Activated naive CD4-positive, alpha-beta T cell treated with anti-CD3 and anti-CD28 coated beads for 36 hours (primary cell): ENCODE measurements at places on chromosomes 16 and 17.

- H3K27ac ChIP-seq, result no peak overlapping the region
- no peaks in the 10 kb centered on the region for H3K27me3 ChIP-seq
- no peak overlapping the region for H3K4me3 ChIP-seq
- H3K4me1 ChIP-seq, result peaks cover 21% of the 10 kb centered on the region
- peaks cover 19% of the 10 kb centered on the region for H3K36me3 ChIP-seq
Observed at GRCh38 chr17:72714357-72714966, 378.0 kb downstream of the SLC39A11 start.

- no peak overlapping the region for H3K27ac ChIP-seq
- H3K27me3 ChIP-seq, result no peaks in the 10 kb centered on the region
- H3K36me3 ChIP-seq, result peaks cover 17% of the 10 kb centered on the region
- peaks cover 23% of the 10 kb centered on the region for H3K4me1 ChIP-seq
Observed at GRCh38 chr17:75514919-75515495, 330 bp downstream of the CASKIN2 start.

DNA sequence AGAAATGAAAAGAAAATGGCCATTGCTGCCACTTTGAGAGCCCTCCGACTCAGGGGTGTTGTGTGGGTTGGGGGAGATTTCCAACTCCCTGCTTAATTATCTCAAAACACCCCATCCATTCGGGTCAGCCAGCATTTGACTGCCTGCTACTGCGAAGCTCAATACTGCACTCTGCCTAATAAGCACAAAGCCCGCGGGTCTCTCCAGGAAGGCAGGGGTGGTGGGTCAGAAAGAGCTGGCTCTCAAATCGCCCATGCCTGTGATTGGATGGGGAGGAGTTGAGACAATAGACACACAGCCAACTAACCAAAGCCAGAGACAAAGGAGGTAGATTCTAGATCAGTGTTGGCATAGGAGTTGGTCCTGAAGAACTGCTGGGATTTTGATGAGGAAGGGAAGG lies 2.3 kb upstream of the XAF1 start:
- no peak for DNase-seq
- peaks cover 16% of the 10 kb centered on the region for H3K36me3 ChIP-seq
- H3K4me1 ChIP-seq, result peaks cover 53% of the 10 kb centered on the region
- no peak overlapping the region for H3K27ac ChIP-seq
- H3K4me3 ChIP-seq, result no peak overlapping the region

DNA sequence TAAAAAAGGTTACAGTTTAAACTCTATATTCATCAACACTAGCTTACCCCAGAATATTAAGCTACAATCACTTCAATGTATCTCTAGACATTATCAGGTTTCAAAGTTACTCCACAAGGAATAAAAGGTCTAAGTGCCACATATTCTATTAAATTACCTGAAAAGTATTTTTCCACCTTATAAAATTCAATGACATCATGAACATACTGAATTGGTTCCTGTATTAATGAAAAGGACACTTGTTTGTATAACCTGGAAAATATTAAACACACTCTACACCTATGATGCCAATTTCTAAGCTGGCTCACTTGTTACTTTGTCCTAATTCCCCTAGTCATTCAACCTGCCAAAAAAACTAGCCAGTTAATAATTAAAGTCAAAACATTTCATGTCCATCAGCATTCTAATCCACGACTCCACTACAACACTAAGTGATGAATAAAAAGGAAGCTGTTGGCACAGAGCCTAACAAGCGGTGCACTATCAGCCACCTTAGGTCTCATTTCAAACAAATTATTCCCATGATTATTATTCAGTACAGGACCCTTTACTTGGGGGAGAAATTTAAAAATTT lies 12.2 kb downstream of the MED13 start:
- no peaks in the 10 kb centered on the region for H3K27me3 ChIP-seq
- peaks cover 32% of the 10 kb centered on the region for H3K36me3 ChIP-seq
- no peak overlapping the region for H3K27ac ChIP-seq
- H3K4me3 ChIP-seq, result no peak overlapping the region
- no peak for DNase-seq
